T47D (cell line): ENCODE measurements at places on chromosomes 5 and 9.

DNA sequence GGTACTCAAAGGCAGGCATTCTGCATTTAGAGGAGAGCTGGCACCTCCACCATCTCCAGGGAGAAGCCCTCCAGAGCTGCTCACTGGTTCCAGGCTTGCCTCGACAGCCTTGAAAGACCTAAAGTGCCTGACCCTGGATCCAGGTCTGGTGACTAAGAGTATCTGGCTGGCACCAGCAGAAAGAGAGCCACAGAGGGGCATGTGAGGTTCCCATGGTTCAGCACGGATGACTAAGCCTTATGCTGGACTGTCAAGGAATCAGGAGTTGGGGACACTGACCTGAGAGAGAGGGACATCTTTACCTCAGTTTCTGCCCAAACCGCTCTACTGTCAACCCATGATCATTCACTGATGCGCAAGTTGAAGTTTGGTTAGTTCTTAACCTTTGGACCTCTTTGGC is 3.0 kb downstream of the ACTL7A start:
- no peak for DNase-seq

GRCh38 chr5:154288145-154288544 is 97.6 kb downstream of the GALNT10 start:
- DNase-seq, result peak; percentile 72

- no peak for DNase-seq
Observed at GRCh38 chr5:5105531-5105930, 34.6 kb upstream of the ADAMTS16 start.

DNA sequence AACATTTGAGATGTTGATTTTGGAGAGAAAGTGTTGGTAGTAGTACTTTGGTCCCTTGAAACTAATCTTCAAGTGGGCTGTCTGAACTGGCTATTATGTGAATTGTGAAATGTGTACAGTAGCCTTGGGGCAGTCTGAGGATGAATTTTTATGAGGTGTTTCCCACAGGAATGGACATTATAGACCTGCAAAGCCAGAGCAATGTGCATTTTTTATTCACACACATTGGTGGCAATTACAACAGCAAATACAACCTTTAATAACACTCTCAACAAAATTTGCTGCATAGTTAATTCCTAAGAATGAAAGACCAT is 147.0 kb downstream of the PAM start:
- no peak for DNase-seq

GRCh38 chr5:101658433-101658832 is 637.7 kb downstream of the SLCO4C1 start:
- DNase-seq, result no peak

- no peak for DNase-seq
Observed at GRCh38 chr5:95177456-95177855, 107.4 kb downstream of the MCTP1 start.

- DNase-seq, result no peak
Observed at GRCh38 chr9:13151489-13151888, 128.0 kb downstream of the MPDZ start.

DNA sequence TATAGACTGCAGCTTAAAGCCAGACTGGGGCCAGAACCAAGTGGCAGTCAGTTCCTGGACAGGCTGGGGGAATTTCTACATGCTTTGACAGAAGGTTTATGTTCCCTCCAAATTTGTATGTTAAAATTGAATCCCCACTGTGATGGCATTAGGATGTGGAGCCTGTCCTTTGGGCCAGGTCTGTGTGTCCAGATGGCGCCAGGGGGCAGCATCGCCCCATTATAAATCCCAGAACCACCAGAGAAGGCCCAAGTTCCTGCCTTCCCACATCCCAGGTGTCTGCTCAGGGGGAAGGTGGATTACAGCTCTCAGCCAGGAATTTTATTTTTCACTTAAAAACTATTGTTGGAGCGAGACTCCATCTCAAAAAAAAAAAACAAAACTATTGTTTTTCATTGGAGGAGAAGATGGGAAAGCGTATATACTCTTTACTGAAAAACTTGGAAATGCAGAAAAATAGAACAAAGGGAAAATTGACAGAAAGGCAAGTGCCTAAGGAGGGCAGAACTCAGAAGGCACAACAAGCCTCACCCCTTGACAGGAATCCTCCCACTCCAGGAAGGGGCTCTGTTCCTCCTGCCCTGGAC is 5.0 kb downstream of the IL3 start:
- DNase-seq, result peak; percentile 76

DNA sequence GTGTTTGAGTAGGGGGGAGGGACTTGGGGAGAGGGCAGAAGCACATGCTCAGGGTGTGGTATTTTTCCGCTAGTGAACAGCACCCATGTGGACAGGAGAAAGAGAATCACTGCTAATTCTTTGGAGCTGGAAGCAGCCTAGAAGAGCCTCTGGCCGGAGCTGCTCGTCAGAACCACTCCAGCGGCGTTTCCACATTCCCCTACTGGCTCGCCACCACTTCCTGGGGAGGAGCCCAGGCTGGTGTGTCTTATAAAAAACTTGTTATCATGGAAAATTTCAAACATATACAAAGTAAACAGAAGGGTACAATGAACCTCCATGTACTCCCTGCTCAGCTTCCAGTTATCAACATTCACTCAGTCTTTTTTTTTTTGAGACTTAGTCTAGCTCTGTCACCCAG is 26.7 kb downstream of the LHX2 start:
- no peak for DNase-seq

DNA sequence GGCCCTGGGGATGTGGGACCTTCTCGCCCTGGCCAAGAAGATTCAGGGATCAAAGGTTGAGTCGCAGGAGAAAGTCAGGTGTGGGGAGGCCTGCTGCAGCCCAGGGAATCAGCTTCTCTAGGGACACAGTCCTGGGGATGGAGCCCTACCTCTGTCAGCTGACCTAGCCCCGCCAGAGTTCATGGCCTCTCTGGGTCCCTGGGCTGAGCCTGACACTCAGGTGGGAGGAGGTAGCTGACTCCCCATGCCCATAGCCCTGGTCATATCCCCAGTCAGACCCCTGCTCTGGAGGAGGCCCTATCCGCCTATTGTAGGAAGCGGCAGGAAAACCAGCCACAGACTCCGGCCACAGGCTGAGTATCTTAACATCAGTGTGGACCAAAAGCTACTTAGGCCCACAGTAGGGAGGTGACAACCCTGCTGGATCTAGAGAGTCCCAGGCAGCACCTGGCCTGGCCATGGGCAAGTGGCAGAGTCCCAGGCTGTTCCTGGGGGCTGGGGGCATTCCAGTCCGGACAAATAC is 15.0 kb upstream of the MRNIP start:
- DNase-seq, result no peak

GRCh38 chr5:89570557-89570956 is 687.6 kb upstream of the MEF2C start:
- DNase-seq, result no peak

GRCh38 chr5:159695741-159696294 is 220.5 kb upstream of the ADRA1B start:
- no peak for DNase-seq

- DNase-seq, result no peak
Observed at GRCh38 chr5:36300927-36301540, 668 bp downstream of the RANBP3L start.

GRCh38 chr5:181035991-181036815 is 3.9 kb upstream of the BTNL9 start:
- no peak for DNase-seq

- no peak for DNase-seq
Observed at GRCh38 chr9:87613265-87614111, 112.4 kb upstream of the CTSL start.

DNA sequence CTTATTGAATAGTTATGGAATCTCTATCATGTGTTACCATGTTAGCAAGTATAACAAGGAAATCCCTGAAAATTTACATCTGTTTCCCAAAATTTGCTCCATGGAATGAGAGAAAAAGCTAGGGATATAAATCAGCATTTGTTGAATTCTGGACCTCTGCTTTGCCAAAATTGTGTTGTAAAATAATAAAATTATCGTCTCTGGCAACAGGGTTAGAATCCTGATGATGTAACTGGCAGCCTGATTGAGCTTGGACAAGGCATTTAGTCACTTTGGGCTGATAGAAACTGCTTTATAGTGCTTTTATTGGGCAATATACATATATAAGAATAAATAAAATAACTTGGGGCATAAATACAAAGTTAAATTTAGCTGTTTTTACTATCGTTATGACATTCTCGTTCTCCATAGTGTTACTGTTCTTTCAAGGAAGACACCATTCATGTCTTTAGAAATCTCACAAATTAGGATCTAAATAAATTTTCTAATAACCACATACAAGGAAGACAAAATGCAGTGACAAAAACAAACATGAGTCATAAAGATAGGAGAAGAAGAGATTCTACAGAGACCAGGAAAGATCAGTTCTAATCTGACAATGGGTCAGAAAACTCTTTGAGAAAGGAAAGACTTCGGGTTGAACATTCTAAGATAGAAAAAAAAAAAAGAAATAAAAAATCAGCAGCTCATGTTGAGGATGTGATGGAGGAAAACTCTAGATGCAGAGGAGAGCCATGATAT is 145.0 kb upstream of the CDH10 start:
- DNase-seq, result no peak

DNA sequence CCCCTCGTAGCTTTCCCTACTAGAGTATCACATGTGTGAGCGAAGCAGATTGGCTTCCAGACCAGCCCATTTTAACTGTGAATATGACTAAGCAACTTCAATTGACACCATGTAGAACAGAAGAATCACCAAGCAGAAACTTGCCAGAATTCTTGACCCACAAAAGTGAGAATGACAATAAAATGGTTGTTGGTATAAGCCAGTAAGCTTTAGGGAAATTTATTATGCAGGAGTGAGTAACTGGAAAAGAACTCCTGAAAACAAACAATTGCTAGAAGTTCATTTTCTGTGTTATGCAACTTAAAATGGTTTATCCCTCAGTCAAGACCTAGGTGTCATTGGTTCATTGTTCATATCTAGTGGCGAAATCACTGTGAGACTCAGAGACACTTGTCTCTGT is 303.1 kb downstream of the DMRT2 start:
- DNase-seq, result no peak

DNA sequence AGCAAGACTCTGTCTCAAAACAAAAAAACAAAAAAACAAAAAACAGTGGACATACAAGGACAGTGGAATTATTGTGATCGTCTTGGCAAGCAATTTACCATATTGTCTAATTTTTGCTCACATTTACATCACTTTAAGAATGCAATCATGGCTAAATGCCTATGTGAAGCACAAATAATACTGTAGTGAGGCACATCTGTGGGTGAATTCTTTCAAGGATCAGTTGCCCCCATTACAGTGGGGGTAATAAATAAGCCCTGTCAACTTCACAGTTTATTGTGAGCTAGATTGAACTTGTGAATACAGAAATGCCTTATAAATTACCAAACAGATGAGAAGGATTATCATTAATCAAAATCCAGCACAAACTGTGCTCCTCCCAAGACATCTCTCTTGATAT is 150.2 kb upstream of the PAPPA start:
- no peak for DNase-seq

DNA sequence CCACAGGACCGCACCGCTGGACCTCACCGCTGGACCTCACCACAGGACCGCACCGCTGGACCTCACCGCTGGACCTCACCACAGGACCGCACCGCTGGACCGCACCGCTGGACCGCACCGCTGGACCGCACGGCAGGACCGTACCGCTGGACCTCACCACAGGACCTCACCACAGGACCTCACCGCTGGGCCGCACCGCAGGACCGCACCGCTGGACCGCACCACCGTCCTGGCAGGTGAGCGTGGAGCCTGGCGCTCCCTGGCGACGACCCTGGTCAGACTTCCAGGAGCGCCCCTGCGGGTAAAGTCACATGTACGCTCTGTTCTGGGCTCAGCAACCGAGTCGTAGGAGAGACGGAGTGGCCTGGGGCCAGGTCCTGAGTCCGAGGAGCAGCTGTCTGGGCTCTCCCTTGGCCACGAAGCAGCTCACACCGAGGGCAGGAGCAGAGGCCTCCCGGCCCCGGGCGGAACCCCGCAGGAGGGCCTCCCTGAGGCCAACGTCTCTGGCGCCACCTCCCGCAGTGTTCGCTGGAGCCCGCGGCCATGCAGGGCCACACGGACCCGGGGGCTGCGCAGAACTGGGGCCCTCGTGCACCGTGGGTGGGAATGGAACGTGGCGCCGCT is 30.5 kb downstream of the MRPL36 start:
- DNase-seq, result no peak

- no peak for DNase-seq
Observed at GRCh38 chr5:141958113-141958512, at the start of gene PCDH12. PCDH12 (minus strand) TSS chr5:141958202; CDS start chr5:141957851, 351 bp downstream.

DNA sequence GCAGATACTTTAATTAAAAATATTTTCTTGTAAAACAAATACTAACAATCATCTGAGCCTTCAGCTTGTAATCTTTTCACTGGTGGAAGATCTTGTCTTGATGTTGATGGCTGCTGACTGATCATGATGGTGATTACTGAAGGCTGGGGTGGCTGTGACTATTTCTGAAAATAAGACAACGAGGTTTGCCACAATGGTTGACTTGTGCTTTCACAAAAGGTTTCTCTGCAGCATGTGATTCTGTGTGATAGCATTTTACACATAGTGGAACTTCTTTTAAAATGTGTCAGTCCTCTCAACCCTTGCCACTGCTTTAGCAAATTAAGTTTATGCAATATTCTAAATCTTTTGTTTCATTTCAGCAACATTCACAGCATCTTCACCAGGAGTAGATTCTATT is 461.0 kb downstream of the CCDC171 start:
- DNase-seq, result no peak
